ENCODE measurements at places on chromosomes 5 and 9. TPM values are rescaled to one million over a fixed set of nuclear protein-coding genes. Genes with fewer than 3 reads are reported as not detected.

DNA sequence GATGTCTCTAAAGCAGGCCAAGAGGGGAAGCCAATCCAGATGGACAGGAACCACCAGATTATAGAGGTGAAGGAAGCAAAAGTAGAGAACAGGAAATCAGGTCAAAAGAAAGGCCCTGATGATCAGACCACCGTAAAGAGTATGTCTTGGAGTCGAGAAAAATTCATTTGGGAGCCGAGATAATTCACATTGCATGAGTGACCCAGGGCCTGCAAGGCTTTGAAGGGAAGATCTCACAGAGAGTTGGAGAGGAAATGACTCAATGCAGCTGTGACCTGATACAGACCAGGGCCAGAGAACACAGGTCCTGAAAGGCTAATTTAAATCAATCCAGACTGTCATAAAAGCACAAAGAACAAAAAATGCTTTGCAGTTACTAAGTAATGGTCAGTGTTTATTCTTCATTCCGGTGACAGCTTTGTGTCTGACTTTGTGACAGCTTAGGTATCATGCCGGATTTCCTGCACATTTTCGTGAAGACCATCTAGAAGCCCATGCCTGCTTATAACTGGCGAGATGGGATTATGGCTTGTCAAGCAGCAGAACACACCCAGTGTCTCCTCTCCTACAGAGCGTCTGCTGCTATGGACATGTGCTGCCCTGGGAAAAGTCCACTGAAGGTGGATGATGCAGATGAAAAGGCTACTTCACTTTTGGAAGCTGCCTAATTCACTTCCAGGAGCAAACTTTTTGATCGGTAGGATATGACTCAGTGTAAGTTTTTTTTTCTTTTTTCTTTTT, 5.8 kb upstream of the ACTBL2 start:
- DNase-seq: no peak

DNA sequence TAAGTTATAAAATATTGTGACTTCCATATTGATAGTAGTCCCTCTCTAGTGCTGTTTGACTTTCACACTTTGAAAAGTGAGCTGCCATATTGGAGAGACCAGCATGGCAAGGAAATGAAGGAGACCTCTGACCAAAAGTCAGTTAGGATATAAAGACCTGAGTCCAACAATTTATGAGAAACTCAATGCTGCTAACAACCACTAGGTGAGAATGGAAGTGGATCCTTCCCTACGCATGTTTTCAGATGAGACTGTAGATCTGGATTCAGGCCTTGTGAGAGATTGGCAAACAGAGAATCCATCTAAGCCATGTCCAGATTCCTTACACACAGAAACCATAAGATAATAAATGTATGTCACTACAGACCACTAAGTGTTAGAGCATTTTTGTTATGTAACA, 81.6 kb downstream of the CTNND2 start:
- no peak for DNase-seq

GRCh38 chr9:5146241-5146640, 39.2 kb downstream of the INSL6 start:
- DNase-seq: no peak

LHX3 gene
- total RNA-seq: not detected

DNA sequence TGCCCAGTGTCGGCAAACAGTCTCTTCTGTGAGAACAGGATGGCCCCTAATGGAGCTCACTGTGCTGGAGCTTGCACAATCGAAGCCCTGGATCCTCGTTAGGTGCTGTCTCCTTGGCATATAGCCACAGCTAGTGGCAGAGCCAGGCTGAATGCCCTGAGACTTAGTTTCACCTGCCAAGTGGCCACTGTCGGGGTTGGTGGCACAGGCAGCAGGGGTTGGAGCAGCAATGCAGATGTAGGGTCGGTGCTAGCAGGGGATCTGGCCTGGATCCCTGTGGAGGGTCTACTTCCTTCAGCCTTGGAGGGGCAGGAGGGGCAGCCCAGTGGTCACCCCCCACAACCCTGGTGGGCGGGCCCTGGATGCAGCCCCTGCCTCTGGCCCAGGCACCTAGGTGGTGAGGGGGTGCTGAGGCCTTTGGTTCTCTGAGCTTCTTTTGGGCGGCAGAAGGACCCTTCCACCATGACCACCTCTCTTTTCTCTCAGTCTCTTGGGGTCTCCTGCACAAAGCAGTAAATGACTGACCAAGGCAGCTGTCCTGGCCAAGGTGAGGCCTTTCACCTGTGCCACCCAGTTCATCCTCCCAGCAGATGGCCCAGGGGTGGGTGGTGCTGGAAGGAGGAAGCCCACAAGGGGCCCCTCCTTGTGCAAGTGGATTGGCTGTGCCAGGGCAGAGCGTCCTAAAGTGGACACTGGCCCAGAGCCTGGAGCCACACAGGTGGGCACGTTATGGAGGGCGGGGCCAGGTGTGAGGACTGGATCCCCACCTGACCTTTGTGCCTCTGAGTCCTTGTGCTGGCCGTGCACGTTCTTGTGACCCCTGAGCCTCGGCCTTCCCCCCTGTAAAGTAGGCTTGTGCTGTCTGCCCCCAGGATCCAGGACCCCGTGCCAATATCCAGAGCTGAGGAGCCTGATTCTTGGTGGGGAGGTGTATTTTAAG, 44.8 kb downstream of the PHF2 start:
- DNase-seq: no peak

- no peak for DNase-seq
Measured at GRCh38 chr9:92737216-92737606, 27.4 kb downstream of the BICD2 start.

DNA sequence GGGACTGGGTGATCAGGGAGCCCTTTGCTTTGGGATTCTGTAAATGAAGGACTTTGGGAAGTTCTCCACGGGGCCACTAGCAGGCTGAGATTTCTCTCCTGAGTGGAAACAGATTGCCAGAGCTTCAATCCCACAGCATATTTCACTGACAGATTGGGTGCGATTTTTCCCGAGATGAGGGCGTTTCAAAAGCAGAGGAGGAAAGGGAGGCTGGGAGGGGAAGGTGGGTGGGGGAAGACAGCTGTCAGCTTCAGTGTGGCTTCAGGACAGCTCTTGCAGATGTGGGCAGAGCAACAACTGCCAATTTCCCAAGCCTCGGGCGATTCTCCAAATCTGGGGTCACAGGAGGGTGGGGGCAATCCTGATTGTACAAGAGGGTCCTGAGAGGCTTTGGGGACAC, 258.5 kb upstream of the ADRA1B start:
- no peak for DNase-seq

DNA sequence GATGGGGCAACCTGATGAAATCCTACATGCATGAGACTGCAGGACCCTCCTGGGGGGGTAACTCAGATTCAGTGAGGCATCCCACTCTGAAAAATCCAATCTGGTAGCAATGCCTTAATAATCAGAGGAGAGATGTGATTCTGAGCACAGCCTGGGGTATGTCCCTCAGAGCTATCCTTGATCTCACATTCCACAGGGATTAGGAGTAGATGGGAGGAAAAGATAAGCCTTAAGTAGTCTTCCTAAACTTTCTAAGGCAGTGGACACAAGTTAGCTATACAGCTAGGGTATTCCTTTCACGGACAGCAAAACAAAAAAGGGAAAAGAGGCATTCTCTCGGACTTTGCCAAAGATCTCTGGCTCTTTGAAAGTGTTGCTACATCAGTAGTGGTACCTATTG, 3.9 kb upstream of the SPATA9 start:
- no peak for DNase-seq

All from natural killer cell treated with Interleukin-12 subunit alpha and Interleukin-12 subunit beta and Interleukin-15 and Interleukin-18, amount 100 ng/mL, for 72 hours (primary cell).